Karpas-422 (cell line): ENCODE measurements at places on chromosomes 2 and 18.

- no peak for DNase-seq
Measured at GRCh38 chr2:28453396-28453795, 42.5 kb upstream of the PLB1 start.

DNA sequence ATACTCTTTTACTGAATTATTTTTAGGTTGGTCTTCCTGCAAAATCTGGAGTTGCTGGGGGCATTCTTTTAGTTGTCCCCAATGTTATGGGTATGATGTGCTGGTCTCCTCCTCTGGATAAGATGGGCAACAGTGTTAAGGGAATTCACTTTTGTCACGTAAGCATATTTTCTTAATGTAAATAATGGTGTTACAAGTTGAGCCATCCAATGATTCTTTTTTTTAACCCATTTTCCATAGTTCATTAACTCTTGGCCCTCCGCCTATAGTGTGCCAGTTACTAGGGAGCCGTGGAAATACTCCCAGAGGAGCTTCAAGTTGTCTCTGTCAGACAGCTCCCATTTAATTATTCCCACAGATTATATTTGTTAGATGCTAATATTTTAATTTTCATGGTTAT is 49.8 kb downstream of the GLS start:
- DNase-seq, result no peak

GRCh38 chr2:29920631-29921559 is 491 bp downstream of the ALK start:
- DNase-seq, result no peak

GRCh38 chr18:55219823-55220222 is 260.6 kb upstream of the CCDC68 start:
- DNase-seq, result no peak

DNA sequence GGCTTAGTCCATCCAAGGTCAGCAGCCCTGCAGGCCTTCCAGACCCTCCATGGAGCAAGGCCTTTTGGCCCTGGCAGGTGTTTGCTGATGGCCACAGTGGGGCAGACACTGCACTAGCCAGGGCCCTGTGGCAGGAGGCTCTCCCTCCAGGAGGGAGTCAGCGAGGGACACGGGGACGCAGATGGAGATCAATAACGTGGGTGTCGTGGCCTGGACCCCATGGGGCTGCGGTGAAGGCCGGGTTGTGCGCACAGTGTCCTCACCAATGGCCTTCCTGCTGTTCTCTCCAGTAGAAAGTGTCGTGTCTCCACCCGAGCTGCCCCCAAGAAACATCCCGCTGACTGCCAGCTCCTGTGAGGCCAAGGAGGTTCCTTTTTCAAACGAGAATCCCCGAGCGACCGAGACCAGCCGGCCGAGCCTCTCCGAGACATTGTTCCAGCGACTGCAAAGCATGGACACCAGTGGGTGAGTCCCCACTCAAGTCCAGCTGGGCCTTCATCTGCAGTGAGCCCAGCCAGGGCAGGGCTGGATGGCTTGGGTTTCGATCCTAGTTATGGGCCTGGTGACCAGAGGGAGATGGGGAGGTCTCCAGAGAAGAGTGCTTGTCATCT is 65.4 kb downstream of the INPP5D start:
- no peak for DNase-seq
